Activated CD4-positive, alpha-beta memory T cell treated with anti-CD3 and anti-CD28 coated beads for 36 hours (primary cell): ENCODE measurements at places on chromosomes 7 and 10. TPM values are rescaled to one million over a fixed set of nuclear protein-coding genes. Genes with fewer than 3 reads are reported as not detected.

DNA sequence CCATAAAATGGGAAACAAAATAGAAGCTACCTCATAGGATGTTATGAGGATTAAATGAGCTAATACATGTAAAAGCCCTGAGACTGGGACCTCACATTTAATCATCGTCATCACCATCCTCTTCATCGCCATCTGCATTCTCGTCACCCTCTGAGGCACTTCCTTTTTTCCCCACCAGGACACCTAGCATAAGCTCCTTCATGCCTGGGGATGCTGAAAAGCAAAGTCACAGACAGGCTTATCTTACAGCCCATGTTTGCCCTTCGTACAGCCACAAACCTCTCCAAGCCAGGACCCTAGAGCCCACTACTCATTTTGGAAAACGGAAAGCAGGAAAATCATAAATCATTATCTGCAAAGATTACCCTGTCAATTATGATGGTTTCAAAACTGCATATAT is 249.6 kb downstream of the GPAM start:
- DNase-seq, result no peak
- no peaks in the 10 kb centered on the region for H3K36me3 ChIP-seq
- no peaks in the 10 kb centered on the region for H3K27me3 ChIP-seq
- no peak overlapping the region for H3K4me3 ChIP-seq
- no peak overlapping the region for H3K27ac ChIP-seq

DNA sequence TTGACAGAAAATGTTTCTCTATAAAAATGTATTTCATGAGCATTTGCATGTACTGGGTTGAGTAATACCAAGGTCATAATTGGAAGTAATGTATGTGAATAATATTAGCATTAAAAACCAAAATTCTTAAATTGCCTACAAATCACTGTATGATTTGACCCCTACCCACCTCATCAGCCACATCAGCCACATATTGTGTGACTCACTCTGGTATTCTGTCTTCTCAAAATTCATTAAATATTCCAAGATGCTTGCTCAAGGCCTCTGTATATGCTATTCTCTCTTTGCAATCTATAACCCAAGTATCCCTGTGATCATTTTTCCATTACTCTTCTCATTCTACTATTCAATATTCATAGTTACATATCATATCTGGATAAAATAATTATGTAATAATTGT is 21.4 kb downstream of the POT1 start:
- no peaks in the 10 kb centered on the region for H3K27me3 ChIP-seq
- DNase-seq, result no peak
- peaks cover 23% of the 10 kb centered on the region for H3K36me3 ChIP-seq
- no peak overlapping the region for H3K4me3 ChIP-seq

DNA sequence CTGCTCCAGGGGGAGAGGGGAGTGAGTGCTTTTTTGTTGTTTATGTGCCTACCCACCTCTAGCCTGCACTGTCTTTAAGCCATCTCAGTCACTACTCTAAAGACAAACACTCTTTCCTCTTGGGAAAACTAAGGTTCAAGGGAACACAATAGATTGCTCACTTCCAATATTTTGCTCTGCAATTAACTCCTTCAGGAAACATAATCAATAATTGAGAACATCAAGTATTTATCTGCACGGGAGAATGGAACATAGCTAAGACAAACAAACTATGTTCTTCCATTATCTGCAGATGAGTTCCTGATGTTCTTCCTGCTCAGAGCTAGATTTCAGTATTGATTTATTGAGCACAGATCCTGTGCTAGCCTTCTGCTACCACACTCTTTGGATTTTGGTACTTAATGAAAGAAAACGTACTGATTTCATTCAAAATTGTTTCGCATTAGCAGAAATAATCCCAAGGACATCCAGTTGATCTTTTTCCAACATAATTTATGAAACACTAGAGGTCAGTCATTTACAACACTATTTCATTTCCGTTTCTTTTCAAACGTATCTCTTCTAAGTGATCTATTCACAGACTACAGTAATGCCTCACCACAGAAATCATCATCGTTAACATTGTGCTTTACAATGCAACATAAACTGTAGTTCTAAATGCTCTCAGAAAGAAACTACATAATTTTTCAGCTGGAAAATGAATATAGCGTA is 8.3 kb downstream of the NEBL start:
- no peaks in the 10 kb centered on the region for H3K4me1 ChIP-seq
- H3K27ac ChIP-seq, result no peak overlapping the region
- no peaks in the 10 kb centered on the region for H3K27me3 ChIP-seq
- no peak for DNase-seq
- no peak overlapping the region for H3K4me3 ChIP-seq
- no peaks in the 10 kb centered on the region for H3K36me3 ChIP-seq

- no peaks in the 10 kb centered on the region for H3K36me3 ChIP-seq
- no peak for DNase-seq
- peaks cover 16% of the 10 kb centered on the region for H3K4me1 ChIP-seq
- H3K4me3 ChIP-seq, result no peak overlapping the region
- peaks cover 19% of the 10 kb centered on the region for H3K27me3 ChIP-seq
Measured at GRCh38 chr7:116801092-116801710, 61.2 kb upstream of the CAPZA2 start.

DNA sequence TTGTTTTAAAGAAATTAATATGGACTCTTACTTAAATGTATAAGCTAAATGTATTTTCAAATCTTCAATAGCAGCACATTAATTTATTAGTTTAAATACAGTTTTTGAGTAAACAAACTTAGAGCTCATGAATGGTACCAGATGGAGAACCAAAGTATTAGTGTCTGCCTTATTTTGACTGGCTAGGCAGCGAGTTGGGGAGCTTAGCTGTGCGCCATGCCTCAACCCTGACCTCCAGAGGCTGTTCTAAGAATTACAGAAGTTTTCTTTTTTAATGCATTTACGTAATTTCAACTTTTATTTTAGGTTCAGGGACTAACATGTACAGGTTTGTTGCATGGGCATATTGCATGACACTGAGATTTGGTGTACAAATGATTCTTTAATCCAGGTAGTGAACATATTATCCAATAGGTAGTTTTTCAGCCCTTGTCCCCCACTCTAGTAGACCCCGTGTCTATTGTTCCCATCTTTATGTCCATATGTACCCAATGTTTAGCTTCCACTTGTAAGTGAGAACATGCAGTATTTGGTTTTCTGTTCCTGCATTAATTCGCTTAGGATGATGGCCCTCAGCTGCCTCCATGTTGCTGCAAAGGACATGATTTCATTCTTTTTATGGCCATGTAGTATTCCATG is 166.8 kb downstream of the IQUB start:
- H3K27me3 ChIP-seq, result no peaks in the 10 kb centered on the region
- H3K27ac ChIP-seq, result no peak overlapping the region
- H3K4me1 ChIP-seq, result no peaks in the 10 kb centered on the region
- no peaks in the 10 kb centered on the region for H3K36me3 ChIP-seq

- H3K36me3 ChIP-seq, result no peaks in the 10 kb centered on the region
- H3K4me3 ChIP-seq, result no peak overlapping the region
- H3K4me1 ChIP-seq, result no peaks in the 10 kb centered on the region
- no peak for DNase-seq
- H3K27ac ChIP-seq, result no peak overlapping the region
- H3K27me3 ChIP-seq, result no peaks in the 10 kb centered on the region
Measured at GRCh38 chr7:147509035-147509501, 1081.5 kb upstream of the C7orf33 start.

- no peaks in the 10 kb centered on the region for H3K36me3 ChIP-seq
- H3K27ac ChIP-seq, result no peak overlapping the region
- no peaks in the 10 kb centered on the region for H3K27me3 ChIP-seq
- no peak for DNase-seq
Measured at GRCh38 chr10:81179324-81179723, 641.6 kb downstream of the SH2D4B start.

GRCh38 chr7:129857313-129857712 is 95.4 kb downstream of the UBE2H start:
- H3K4me1 ChIP-seq, result peaks cover 64% of the 10 kb centered on the region
- H3K27me3 ChIP-seq, result no peaks in the 10 kb centered on the region
- H3K36me3 ChIP-seq, result no peaks in the 10 kb centered on the region
- no peak overlapping the region for H3K27ac ChIP-seq

DNA sequence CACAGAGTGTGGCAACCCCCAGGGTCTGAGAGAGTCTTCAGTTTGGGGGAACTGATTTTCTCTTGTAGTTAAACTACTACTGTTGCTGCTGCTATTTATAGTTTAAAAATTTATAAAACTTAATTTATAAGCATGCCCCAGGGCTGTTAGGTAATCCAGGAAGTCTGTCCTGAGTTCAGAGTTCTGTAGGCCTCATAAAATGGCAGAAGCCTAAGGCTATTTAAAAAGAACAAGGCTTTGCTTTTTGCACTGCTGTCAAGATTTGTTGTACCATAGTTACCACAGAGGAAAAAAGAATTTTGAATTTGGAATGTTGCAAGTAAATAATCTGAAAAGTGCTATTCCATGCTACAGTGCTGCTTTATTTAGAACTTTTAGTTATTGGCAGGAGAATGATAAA is 66.1 kb downstream of the AGK start:
- H3K27ac ChIP-seq, result no peak overlapping the region
- H3K27me3 ChIP-seq, result no peaks in the 10 kb centered on the region
- no peak for DNase-seq
- no peaks in the 10 kb centered on the region for H3K4me1 ChIP-seq
- peaks cover 30% of the 10 kb centered on the region for H3K36me3 ChIP-seq

GRCh38 chr10:75773231-75773780 is 341.9 kb downstream of the LRMDA start:
- peaks cover 12% of the 10 kb centered on the region for H3K4me1 ChIP-seq
- no peak for DNase-seq
- H3K4me3 ChIP-seq, result no peak overlapping the region
- no peaks in the 10 kb centered on the region for H3K27me3 ChIP-seq

DNA sequence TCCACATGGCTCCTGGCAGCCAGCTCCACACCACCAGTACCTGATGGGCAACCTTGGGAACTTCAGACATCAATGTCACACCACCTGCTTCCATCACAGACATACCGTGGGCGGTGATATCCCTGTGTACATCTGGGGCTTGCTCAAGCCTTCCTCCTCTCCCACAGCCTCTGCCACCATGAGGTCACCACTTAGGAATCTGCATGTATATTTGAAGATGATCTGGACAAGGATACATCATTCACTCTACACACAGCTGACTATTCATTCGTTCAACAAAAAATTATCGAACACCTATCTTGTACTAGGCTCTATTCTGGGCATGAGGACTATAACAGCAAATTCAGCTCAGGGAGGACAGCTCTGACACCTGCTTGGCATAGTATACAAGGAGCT is 6.8 kb downstream of the DLG5 start:
- H3K4me3 ChIP-seq, result no peak overlapping the region
- DNase-seq, result no peak
- peaks cover 15% of the 10 kb centered on the region for H3K27me3 ChIP-seq
- H3K27ac ChIP-seq, result no peak overlapping the region
- H3K4me1 ChIP-seq, result no peaks in the 10 kb centered on the region
- no peaks in the 10 kb centered on the region for H3K36me3 ChIP-seq

- H3K27ac ChIP-seq, result no peak overlapping the region
- no peaks in the 10 kb centered on the region for H3K27me3 ChIP-seq
- no peak overlapping the region for H3K4me3 ChIP-seq
- DNase-seq, result peak; percentile 93
Measured at GRCh38 chr7:50335795-50336754, 31.6 kb downstream of the IKZF1 start.

DNA sequence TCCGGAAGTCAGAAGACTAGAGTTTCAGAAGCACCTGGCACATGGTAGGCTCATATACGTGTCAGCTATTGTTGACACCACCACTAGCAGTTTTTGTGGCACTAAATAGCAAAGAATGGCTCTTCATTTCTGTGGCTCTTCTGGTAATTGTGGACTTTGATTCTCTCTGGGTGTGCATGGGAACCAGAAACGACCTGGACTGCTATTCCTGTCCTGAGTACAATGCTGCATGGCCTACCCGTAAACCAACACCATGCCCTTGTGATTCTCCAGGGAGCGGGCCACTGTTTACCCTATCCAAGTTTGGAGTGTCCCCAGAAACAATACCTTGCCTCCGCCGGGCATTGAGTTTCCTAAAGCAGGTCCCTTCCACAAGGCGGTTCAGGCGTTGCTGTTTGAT is 162.9 kb upstream of the AOAH start:
- peaks cover 51% of the 10 kb centered on the region for H3K36me3 ChIP-seq
- H3K27me3 ChIP-seq, result no peaks in the 10 kb centered on the region
- no peak overlapping the region for H3K27ac ChIP-seq
- no peaks in the 10 kb centered on the region for H3K4me1 ChIP-seq

- no peak overlapping the region for H3K4me3 ChIP-seq
- DNase-seq, result no peak
- peaks cover 3% of the 10 kb centered on the region for H3K4me1 ChIP-seq
- no peak overlapping the region for H3K27ac ChIP-seq
- no peaks in the 10 kb centered on the region for H3K36me3 ChIP-seq
Measured at GRCh38 chr7:12315049-12315448, 88.6 kb downstream of the VWDE start.

DNA sequence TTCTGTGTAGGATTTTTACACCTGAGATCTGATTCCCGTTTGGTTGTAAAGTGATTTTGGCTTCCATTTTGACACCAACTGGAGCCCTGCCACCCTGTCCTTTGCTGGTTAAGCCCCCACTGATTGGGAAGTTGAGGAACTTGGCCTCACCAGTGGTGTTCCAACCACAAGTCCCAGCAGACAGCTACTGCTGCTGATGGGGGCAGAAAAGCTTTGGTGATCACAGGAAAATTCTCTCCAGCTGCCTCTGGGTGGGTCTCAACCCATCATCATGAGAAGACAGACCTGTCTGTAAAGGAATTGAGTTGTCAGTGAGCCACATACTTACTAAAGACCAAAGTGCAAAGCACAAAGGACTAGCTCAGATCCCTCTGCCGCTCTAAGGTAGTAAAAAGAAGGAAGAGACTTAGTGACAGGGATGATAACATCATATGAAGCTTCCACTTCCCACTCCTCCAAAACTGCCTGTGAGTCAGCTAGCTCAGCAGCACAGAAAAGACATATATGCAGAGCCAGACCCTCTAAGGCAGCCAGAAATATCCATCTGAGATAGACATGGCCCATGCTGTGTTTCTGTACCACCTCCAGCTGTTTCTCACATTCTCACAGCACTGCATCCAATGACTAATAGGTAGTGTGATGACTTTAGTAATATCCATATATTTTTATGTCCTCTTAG is 22.4 kb upstream of the LRRC17 start:
- DNase-seq, result no peak
- H3K27me3 ChIP-seq, result no peaks in the 10 kb centered on the region
- no peak overlapping the region for H3K4me3 ChIP-seq
- no peaks in the 10 kb centered on the region for H3K36me3 ChIP-seq

- H3K4me3 ChIP-seq, result no peak overlapping the region
- peaks cover 5% of the 10 kb centered on the region for H3K27me3 ChIP-seq
- peaks cover 5% of the 10 kb centered on the region for H3K4me1 ChIP-seq
- peak; percentile 88 for DNase-seq
Measured at GRCh38 chr7:143008007-143008901, 18.7 kb downstream of the OR9A2 start.

- peaks cover 50% of the 10 kb centered on the region for H3K36me3 ChIP-seq
- H3K27me3 ChIP-seq, result no peaks in the 10 kb centered on the region
- H3K4me3 ChIP-seq, result no peak overlapping the region
- no peak overlapping the region for H3K27ac ChIP-seq
- no peaks in the 10 kb centered on the region for H3K4me1 ChIP-seq
Measured at GRCh38 chr10:131943021-131943814, 38.5 kb downstream of the BNIP3 start.

- no peaks in the 10 kb centered on the region for H3K36me3 ChIP-seq
- no peaks in the 10 kb centered on the region for H3K4me1 ChIP-seq
- DNase-seq, result peak; percentile 48
- peaks cover 26% of the 10 kb centered on the region for H3K27me3 ChIP-seq
Measured at GRCh38 chr10:68202960-68203353, 29.0 kb downstream of the ATOH7 start.

Gene SYNPO2L
- not detected for total RNA-seq

Gene SYT15B
- 0.14 TPM for total RNA-seq

Gene HOXA5
- not detected for total RNA-seq

Gene FZD8
- 0.31 TPM for total RNA-seq

Gene ZDHHC16
- total RNA-seq, result 43.6 TPM

Gene ZPBP
- not detected for total RNA-seq
